ENCODE measurements at places on chromosomes 2 and 18.

DNA sequence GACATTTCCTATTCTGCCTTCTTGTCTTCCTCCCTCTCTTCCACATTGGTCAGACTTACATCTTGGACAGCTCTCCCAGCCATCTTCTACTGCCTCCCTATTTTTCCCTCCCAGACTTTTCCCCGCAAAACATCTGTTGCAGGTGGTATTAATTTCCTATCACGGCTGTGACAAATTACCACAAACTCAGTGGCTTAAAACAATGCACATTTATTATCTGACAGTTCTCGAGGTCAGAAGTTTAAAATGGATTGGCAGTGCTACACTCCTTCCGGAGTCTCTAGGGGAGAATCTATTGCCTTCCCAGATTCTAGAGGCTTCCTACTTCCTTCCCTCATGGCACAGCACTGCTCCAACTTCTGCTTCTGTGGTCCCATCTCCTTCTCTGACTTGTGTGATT lies 33.3 kb downstream of the STRADB start:
- DNase-seq: no peak

GRCh38 chr2:162490052-162490717 lies 146.3 kb downstream of the GCA start:
- DNase-seq: no peak

DNA sequence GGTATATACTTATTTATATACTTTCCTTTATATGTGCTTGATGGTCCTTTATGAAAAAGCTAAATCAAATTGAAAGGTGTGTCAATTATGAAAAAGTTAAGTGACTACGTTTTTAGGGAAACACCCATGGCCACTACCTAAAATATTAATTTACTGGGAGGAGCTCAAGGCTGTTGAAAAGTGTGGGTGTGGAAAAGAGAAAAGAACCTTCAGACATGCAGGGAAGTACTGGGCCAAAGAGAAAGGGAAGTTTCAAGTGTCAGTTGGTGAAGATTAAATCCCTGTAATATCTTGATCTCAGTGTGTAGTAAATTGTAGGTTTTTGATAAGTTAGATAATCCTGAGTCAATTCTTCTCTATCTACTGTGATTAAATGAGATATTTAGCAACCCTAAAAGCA lies 6.2 kb upstream of the GKN1 start:
- no peak for DNase-seq

- DNase-seq: no peak
Observed at GRCh38 chr18:48319801-48320638, 89.2 kb downstream of the ZBTB7C start.

DNA sequence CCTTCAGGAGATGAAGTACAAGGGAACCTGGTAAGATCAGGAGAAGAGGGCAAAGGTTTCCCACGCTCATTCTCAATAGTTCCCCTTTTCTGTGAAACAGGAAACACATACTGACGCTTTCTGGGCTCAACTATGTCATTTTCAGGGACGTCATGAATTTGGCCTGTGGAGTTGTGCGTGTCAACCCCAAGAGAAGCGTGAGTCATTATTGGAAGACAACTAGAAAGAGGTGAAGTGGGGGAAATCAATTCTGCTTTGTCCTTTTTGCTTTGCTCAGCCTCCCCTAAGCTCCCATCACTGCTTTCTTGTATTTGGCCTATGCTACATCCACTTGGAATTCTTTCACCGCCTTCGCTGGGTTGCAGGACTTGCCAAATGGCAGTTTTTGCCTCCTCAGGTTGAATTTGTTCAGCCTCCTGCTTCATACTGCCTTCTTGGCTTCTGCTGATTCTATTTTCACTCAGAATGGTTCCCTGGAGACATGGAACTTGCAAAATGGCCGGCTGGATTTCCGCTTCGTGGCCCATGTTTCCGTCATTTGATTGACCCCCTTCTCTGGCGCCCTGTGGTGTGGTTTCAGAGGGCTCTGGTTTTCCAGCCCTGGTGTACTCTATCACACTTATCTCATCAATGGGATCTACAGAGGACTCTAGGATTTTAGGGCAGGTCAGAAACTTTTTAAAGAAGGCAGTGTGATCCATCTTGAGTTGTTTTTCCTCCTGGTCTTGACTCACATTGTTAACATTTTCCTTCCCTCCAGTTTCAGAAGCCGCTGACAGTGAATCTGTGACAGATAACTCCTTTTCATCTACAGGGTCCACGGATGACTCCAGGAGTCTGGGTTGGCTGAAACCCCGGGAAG lies 93.3 kb downstream of the ALPK2 start:
- DNase-seq: no peak
